ENCODE measurements at places on chromosomes 4 and X.

- DNase-seq: no peak
Measured at GRCh38 chr4:85837439-85837733, 362.4 kb downstream of the ARHGAP24 start.

GRCh38 chrX:107766470-107767150 is 9.0 kb downstream of the TSC22D3 start:
- peak; percentile 47 for DNase-seq

DNA sequence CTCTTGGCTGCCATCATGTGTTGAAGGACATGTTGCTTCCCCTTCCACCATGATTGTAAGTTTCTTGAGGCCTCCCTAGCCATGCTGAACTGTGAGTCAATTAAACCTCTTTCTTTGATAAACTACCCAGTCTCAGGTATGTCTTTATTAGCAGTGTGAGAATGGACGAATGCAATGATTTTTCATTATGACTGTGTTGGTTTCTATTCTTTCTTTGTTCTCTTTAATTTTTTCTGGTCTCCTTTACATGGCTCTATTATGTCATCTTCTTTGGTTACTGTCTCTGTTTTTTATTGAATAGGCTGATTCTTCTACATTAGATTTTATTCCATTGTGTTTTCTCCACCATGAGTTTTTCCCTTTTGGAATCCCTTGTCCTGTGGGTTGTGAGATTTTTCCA is 840.6 kb downstream of the TRAM1L1 start:
- no peak for DNase-seq

DNA sequence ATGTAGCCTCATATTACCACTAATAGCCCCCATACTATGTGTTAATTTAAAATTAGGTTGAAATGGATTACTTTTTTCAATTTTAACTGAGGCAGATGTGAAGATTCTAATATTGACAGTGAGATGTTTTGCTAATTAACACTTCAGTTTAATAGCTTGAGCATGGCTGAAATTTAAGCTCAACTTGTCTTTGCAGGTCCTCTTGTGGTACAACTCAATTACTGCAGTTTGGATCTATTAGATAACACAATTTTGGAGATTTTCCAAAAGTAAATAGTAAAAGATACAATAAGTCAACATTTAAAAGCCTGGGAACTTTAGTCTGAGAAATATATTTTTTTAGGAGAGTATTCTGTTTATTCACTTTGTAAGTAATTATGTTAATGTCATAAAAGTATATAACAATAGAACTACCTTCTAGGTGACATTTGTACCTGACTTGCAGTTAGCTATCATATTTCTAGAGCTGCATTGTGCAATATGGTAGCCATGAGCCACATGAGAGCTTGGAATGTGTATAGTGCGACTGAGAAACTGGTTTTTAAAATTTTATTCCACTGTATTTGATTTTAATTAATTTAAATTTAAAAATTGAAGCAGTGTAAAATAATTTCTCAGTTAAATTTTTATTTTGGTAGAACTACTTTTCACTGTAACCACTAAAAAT is 73.1 kb upstream of the FMR1 start:
- DNase-seq: no peak

GRCh38 chr4:185017964-185018772 is at the start of gene HELT:
HELT (plus strand) TSS chr4:185018490; CDS start chr4:185018929, 439 bp downstream.
- DNase-seq: no peak

GRCh38 chrX:69197690-69198089 is 32.4 kb upstream of the PJA1 start:
- peak; percentile 21 for DNase-seq

DNA sequence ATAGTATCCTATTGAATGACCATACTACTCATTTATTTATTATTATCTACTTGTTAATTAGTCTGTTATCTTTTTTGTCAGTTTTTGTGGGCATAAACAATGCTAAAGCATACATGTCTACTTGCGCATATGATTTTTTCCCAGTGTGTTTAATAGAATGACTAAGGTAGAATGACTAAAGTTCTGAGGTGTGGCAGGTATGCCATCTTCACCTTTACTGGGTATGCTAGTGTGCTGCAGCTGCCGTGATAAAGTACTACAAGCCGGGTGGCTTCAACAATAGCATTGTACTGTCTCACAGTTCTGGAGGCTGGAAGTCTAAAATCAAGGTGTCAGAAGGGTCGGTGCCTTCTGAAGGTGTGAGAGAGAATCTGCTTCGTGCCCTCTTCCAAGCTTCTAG is 19.2 kb downstream of the CD38 start:
- no peak for DNase-seq

DNA sequence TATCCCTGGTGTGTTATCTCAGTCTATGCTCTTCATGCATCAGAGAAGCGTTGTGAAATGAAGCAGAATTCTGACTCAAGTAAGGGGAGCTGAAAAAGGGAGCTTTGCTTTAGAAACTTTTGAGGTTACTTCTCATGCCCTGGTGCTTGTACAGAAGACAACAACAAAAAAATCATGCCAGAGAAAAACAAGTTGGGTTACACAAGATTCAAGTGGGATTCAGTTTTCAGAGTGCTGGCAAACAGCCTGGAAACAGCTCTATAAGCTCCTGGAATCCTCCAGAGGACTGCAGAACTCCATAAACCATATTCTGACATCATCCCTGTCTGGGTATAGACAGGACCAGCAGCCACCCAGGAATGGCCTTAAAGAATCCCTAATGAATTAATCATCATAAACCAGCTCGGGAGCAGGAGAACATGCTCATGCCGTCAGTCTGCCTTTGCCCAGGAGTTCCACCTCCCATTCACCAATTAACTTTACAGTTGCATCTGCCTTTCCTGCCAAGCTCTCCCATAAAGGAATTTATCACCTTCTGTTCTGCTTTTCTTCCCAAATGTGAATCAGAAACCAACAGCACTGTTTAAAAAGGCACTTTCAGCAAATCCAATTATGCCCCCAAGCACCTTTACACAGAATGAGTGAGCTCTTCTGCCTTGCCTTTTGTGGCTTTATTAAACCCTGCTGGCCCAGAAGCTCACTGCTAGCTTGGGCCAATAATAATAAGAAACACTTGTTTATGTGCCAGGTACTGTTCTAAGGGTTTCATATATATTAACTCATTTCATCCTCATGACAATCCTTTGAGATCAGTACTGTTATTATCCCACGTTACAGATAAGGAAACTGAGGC is 54.5 kb upstream of the FBXW7 start:
- DNase-seq: peak; percentile 98

DNA sequence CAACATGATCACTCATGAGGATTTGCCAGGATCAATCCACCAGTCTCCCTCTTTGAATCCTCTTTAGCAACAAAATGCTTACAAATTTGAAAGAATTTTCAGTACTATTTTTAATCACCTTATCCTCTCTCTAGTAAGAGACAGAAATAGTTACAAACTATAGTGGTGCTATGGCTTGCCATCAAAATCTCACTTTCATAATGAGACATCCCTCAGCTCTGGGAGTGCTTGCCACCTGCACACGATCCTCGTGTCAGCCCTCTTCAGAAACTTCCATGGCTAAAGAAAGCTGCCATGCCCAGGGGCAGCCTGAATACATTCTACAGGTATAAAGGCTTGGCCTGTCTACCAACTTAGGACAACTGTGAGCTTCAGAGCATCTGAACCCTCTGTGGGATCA is 5.1 kb upstream of the DHX15 start:
- no peak for DNase-seq

GRCh38 chr4:61220556-61220955 is 20.4 kb downstream of the ADGRL3 start:
- peak; percentile 56 for DNase-seq

- no peak for DNase-seq
Measured at GRCh38 chr4:42149004-42149403, 3.5 kb downstream of the BEND4 start.

GRCh38 chr4:183140911-183141320 is 41.9 kb downstream of the WWC2 start:
- no peak for DNase-seq

Data from umbilical cord (tissue), 2 donors.